ENCODE measurements at places on chromosomes 1 and 21.

DNA sequence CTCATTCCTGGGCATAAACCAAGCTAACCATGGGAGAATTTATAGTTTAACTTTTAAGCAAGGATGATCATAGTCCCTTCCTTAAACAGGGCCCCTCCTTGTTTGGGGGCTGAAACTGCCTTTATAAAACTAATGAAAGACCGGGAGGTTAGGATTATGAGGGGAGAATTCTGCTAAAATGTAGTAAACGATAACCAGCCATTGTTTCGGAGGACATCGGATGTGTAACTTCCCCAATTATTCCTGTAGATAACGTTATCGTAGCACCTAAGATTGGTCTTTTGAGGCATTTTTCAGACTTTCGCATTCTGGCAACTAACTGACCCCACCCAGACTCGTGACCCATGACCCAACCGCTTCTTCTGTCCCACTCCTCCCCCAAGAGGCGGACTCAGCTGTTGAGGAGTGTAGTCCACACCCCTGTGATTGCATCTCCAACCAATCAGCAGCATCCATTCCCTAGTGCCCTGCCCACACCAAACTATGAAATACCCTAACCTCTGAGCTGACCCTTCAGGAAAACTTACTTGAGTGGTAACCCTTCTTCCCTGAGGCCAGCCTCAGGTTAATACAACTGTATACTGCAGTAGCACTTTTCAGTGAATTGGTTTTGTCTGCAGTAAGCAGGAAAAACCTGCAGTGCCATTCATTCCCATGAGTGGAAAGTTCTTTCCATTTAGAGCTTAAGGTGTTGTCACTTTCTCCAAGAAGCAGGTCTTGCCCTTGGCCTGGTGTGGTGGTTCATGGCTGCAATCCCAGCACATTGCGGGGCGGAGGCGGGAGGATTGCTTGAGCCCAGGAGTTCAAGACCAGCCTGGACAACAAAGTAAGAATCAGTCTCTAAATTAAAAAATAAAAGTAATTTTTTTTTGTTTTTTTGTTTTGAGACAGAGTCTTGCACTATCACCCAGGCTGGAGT is 823 bp upstream of the SYF2 start:
- peak; percentile 73 for DNase-seq

DNA sequence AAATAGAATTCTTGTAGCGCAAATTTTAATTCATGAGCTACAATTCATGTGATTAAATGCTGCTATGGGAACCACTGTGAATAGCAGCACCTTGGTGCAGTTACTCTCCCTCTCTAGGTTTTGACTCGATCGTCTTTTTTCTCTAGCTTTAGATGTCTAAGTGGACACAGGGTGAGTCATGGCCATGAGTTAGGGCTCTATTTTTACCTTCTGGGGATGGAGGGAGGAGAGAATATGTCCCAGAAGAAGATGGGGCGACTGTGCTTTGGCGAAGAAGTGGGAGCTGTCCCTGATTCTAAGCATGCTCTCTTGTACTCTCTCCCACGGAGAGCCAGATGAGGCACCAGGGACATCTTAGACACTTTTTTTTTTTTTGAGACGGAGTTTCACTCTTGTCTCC is 1.6 kb upstream of the OR2B11 start:
- DNase-seq, result no peak

GRCh38 chr1:68780919-68781318 is 284.0 kb upstream of the DEPDC1 start:
- DNase-seq, result no peak

- no peak for DNase-seq
Measured at GRCh38 chr1:111199881-111200801, at the start of gene DENND2D. DENND2D (minus strand) TSS chr1:111200646; CDS start chr1:111200459, 187 bp downstream.

- no peak for DNase-seq
Measured at GRCh38 chr1:10213186-10213705, 2.9 kb downstream of the KIF1B start.

DNA sequence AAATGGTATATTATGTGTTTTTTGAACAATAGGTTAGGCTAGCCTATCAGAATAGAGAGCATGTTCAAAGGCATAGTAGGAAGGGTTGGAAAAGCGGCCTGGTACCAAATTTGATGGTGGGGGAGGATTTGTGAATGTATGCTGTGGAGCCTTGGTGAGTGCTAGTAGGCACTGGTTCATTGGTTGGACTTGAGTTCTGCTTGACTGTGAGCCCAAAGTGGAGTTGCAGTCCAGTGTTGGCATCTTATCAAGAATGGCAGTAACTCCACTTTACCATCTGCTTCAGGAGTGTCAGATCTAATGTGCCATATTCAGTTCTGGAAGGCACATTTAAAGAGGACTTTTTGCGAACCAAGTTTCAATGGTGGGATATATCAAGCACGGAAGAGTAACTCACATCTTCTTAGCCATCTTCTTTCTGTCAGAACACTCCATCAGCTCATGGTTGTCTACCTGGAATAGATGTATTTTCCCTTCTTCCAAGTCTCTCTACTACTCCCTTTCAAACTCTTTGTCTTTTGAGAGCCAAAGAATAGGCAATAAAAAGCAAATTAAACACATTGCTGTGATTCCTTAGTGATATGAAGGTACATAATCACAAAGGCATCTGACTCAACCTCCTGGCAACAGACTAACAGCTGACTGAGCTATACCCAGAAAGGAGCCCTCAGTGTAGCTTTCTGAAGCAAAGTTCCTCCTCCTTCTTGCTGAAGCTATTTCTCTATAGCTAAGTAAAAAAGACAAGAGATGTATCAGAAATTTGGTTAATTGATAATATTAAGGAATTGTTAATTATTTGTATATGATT is 21.7 kb downstream of the LRRC8B start:
- DNase-seq, result no peak

GRCh38 chr1:16082283-16083038 is 9.0 kb upstream of the FAM131C start:
- no peak for DNase-seq

DNA sequence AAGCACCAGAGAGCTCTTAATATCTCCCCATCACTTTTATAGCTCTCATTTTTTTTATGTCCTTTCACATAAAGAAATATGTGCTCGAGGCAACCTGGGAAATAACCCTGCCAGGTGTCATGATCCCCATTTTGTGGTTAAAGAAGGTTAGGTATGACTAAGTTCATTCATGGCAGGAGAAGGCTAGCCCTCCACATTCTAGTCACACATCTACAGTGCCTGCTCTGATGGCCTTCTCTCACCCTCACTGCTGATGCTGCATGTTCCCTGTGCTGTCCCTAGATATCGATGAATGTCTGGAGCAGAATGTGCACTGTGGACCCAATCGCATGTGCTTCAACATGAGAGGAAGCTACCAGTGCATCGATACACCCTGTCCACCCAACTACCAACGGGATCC is 187.5 kb downstream of the TPR start:
- DNase-seq, result no peak

DNA sequence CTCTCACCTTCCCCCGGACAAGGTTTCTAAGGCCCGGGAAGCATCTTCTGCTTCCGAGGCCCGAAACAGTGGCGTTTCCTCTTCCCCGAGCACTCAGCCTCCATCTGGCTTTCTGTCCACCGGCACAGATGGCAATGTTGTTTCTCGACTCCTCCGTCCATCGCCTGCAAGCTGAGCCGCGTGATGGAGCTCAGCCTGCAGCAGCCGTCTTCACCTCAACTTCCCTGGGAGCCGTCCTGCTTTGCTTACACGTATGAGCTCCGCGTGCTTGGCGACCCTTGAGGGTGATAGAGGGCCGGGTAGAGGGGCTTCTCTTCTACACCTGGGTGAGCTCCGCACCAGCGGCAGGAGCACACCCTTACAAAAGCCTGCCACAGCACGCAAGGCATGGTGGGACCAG is 80.4 kb downstream of the AJAP1 start:
- DNase-seq, result no peak

- DNase-seq, result no peak
Measured at GRCh38 chr1:52613636-52614373, 11.6 kb downstream of the GPX7 start.

GRCh38 chr1:59018446-59018845 is 234.6 kb upstream of the JUN start:
- no peak for DNase-seq

DNA sequence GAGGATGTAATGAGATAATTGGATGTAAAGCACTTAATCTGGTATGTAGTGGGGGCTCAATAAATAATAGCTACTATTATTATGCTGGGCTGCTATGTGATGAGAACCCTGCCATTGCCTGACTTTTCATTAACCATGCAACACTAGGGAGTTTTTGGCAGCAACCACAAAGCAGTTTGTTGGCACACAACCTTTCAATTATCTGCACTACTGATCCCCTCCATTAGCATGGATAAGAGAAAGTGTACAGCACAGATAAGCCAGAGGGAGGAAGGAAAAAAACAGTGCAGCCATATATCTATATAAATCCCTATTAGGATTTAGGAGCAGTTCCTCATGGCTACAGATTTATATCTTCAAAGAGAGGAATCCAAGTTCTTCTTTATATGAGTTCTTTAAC is 498.5 kb downstream of the NUF2 start:
- DNase-seq, result no peak

Data from GM12864 (cell line).